ENCODE measurements at places on chromosomes 6 and 20.

DNA sequence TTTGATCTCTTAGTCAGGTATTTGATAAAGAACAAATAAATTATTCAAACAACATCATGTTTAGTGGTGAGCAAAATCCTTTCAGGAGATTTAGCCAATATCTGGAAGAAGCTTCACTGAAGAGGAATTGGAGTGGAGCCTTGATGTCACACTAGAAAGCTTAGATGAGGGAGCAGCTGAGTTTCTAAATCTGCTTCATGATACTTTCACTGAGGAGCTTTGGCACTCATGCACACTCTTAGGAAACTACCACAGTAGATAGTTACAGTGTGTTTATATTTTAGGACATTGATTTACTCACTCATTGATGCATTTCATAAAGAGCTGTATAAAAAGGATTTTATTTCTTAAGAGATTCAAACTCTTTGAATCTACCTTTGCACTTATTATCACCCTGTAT, 366.2 kb upstream of the BTBD3 start:
- no peak for DNase-seq

DNA sequence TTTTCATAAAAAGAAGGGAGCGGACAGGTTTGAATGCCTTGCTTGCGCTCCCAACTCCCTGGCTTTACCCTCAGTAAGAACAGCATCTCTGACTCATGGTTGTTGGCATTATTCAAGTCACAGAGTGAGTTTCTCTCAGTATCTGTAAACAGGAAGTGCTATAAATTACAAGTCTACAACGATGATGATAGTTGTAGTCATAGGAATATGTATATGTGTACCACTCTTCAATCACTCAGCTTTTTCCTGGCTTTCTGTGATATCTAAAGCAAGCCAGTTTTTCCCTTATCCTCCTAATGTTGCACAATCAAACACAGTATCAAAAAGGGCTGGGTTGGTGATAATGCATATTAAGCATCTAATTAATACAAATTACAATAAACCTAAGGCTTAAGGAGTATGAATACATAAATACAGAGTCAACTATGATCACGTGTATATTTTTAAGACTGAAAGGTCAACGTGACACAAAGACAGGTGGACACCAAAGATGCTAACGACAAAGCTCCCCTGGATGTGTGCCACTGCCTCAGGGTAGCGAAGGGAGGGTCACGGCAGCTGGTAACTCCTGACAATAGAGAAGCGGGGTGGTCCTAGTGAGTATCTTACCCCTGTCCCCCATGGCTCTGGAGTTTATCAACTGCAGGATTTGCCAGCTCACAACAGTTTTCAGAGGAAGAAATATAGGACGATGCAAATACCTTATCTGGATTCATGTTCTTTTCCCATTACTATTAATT, 202.8 kb downstream of the BTBD9 start:
- DNase-seq: no peak

DNA sequence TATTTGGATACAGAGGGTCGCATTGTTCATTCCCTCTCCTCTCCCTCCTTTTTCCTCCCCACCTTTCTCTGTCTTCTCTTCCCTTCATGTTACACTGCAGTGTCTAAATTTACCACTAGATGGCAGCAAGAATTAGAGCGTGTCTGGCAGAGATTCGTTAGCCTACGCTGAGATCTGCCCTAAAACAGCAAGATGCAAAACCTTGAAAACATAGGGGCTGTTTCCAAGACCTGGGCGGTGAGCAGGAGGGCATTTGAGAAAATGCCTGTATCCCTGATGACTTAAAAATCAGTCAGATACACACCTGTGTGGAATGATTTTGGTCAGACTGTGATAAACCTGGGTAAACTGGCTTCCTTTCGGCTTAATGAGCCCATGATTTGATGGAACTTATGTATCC, 101.5 kb upstream of the ISM1 start:
- peak; percentile 5 for DNase-seq

GRCh38 chr20:31595654-31596411, 9.3 kb upstream of the ID1 start:
- no peak for DNase-seq

DNA sequence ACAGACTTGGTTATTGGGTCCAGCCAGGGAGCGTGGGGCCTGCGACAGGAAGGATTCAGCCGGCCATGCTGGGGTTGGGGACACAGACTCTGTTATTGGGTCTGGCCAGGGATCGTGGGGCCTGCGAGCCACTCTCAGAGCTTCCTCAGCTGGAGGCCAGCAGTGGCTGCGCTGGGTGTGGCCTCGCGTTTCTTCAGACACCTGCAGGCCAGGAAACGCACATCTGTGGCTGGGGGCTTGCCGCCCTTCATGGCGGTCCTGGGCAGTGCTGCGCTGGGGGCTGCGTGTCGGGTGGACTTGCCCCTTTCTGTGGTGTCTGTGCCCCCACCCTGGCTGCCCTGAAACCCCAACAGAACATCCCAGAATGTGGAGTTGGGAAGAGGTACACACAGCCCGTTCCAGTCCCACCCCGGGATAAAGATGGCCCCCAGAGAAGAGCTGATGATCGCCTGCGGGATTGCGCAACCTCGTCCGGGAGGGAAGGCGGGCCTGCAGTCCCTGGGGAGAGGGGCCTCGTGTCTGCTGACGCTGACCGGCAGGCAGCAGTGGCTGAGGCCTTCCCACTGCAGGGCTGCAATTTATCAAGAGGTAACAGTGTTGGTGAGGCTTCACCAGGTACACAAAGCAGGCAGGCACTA, 16.9 kb upstream of the MTG2 start:
- DNase-seq: no peak

GRCh38 chr20:47136782-47137181, 219.7 kb downstream of the ZMYND8 start:
- DNase-seq: no peak

DNA sequence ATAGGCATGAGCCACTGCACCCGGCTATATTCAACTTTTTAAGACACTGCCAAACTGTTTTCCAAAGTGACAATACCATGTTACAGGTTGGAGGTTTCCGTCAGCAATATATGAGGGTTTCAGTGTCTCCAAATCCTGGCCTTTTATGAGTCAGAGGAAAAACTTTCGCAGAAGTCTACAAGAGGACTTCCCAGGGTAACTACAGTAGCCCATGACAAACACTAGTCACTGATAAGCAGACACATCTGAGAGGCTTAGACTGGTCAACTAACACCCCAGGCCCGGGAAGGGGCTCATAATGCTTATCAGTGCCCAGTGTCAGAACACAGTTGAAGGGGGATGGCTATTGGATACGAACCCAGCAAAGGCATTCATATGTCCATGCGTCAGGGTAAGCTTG, 85.4 kb downstream of the SOX4 start:
- peak; percentile 12 for DNase-seq

DNA sequence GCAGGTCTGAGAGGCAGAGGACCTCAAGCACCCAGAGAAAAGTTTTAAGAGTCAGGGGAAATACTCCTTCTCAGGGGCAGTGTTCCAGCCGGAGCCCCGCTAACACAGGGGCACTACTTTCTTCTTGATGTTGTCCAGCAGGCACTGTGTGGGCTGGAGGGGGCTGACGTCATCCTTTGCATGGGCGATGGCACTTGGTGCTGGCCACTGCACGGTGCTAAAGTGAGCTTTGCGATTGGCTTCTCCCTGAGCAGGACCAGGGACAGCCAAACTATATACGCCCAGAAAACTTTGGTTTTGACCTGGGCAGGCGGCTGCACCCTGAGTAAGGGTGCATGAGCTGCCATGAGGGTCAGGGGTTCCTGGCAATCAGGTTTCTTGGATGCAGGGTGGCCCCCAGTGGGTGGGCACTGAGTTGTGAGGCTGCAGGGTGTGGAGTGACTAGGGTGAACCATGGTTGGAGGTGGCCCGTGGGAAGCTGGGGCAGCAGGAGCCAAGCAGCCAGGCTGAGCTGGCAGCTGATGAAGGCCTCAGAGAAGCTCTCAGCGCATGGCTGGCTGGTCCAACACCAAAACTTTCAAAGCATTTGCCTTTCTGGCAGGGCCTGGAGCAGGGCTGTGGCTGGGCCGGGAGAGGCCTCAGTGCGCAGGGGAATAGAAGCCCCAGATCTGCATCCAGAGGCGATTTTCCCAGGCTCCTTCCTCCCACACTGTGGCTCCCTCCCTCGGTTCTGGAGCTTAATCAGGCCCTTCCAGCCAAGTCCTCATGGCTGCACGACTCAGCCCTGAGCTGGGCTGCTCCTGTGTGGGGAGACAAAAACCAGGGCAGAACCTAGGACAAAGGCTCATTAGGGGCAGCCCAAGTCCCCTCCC, 18.3 kb downstream of the MRPS18A start:
- DNase-seq: no peak

DNA sequence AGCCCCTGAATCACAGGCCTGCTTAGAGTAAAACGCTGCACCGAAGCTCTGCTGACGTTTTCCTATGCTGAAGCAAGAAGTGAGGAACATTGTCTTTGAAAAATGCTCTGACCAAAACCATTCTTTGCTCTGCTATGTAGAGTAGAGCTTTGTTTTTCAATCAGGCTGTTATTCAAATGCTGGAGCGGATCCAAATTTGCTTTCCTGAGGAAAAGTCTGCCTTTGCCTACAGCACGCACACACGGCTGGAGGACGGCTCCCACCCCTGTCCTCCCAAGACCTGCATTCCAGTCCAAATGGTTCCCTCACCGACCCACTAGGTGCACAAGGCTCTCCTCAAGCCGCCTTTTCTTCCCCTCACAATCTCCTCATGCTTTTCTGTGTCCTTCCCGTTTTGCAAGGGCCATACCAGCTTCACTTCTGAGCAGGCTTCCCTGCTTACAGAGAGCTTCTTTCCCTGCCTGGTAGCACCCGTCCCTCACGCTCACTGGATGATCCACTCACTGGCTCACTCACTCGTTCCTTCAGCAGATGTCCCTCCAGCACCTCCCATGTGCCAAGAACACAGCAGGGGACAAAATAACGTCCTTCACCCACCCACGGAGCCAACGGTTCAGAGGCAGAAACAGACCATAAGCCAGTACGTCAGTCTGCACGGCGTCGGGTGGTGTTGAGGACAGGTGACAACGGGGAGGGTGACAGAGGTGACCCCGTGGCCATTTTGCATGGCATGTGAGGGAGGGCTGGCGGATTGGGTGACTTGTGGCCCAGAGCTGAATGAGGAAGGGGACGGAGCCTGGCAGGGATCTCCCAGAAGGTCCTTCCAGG, 137.9 kb upstream of the NEDD9 start:
- no peak for DNase-seq

GRCh38 chr20:59104831-59105230, 58.8 kb upstream of the ZNF831 start:
- no peak for DNase-seq

- no peak for DNase-seq
Observed at GRCh38 chr6:1988843-1989242, 256.6 kb downstream of the GMDS start.

- DNase-seq: no peak
Observed at GRCh38 chr6:166683477-166683876, 56.4 kb upstream of the RPS6KA2 start.

DNA sequence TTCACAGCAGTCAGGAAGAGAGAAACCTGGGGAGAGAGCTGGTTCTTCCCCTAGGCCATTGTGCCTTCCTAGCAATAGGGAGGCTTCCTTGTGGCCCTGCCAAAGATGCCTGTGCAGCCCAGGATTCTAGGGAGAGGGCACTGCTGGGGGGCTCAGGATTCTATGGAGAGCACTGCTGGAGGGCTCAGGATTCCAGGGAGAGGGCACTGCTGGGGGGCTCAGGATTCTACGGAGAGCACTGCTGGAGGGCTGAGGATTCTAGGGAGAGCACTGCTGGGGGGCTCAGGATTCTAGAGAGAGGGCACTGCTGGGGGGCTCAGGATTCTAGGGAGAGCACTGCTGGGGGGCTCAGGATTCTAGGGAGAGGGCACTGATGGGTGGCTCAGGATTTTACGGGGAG, 25.8 kb downstream of the EDN3 start:
- DNase-seq: no peak

GRCh38 chr6:169985121-169986015, 233.9 kb downstream of the ERMARD start:
- no peak for DNase-seq

GRCh38 chr6:1164600-1164999, 147.3 kb upstream of the FOXQ1 start:
- no peak for DNase-seq

All from AG04449 (cell line).